ENCODE measurements at places on chromosomes 5 and 9.

DNA sequence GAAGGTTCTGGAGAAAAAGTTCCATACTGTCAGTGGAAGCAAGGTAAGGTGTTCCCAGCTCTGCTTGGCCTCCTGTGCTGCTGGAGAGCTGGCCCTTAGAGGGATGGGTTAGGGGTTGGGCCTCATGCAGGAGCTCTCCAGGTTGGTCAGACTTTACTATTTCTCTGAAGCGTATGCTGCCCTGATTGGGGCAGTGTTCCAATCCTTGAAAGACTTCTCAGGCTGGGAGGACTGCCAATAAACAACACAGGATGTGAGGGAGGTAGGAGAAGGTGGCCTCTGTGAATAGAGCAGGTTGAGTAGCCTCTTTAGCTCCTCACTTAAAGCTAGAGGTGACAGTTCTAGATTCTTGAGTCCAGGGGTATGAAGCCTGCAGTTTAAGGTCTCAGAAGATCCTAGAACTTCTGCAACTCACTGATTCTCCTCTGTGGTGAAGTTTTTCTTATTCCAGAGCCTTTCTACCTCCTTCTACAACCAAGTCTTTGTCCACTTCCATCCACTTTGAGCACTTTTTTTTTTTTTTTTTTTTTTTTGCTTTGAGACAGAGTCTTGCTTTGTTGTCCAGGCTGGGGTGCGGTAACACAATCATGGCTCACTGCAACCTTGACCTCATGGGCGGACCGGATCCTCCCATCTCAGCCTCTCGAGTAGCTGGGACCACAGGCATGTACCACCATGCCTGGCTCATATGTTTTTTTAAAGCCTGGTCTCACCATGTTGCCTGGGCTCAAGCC, 3.0 kb downstream of the HNRNPAB start:
- peaks cover 13% of the 10 kb centered on the region for H3K36me3 ChIP-seq
- H3K27me3 ChIP-seq = no peaks in the 10 kb centered on the region
- peak overlapping the region; percentile 82 for H3K27ac ChIP-seq
- peak overlapping the region; percentile 88 for H3K4me3 ChIP-seq

GRCh38 chr9:127013597-127013996, 99.0 kb downstream of the RALGPS1 start:
- H3K27ac ChIP-seq = peak overlapping the region; percentile 8
- peaks cover 13% of the 10 kb centered on the region for H3K4me1 ChIP-seq
- H3K36me3 ChIP-seq = peaks cover 3% of the 10 kb centered on the region
- no peak overlapping the region for H3K4me3 ChIP-seq
- DNase-seq = no peak
- no peaks in the 10 kb centered on the region for H3K27me3 ChIP-seq

DNA sequence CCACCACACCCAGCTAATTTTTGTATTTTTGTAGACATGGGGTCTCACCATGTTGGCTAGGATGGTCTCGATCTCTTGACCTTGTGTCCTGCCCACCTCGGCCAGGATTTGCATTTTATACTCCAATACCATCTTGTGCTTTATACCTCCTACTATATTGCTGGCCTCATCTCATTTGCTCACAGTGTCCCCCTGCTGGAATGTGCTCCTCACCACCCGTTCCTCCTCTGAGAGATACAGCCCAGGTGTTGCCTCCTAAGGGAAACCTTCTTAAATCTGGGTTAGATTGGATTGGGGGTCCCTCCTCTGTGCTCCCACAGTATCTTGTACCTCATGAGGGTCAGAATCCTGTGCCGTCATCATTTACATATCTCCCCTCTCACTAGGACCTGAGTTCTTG, 131.7 kb downstream of the PAPPA start:
- H3K27me3 ChIP-seq = peaks cover 27% of the 10 kb centered on the region
- no peak overlapping the region for H3K4me3 ChIP-seq
- peaks cover 2% of the 10 kb centered on the region for H3K36me3 ChIP-seq
- no peak overlapping the region for H3K27ac ChIP-seq
- no peaks in the 10 kb centered on the region for H3K4me1 ChIP-seq

DNA sequence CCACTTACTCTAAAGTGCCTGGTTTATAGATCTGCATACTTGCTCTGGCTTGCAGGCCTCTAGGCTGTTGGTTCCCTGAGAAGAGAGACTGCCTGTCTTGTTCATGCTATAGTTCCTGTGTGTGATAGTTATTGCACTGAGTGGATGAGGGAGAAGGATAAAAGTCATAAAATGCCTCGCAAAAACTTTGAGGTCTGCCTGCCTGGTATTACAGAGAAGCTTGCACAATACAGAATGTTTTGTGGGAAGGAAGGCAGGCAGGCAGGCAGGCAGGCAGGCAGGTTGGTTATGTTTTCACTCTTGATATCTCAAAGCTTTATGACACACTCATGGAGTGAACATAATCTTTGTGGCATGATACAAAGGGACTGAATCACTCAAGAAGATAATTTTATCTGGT, 287.1 kb downstream of the SLIT3 start:
- no peak overlapping the region for H3K27ac ChIP-seq
- H3K27me3 ChIP-seq = peaks cover 76% of the 10 kb centered on the region
- DNase-seq = no peak
- H3K4me1 ChIP-seq = no peaks in the 10 kb centered on the region

- H3K4me3 ChIP-seq = no peak overlapping the region
- no peaks in the 10 kb centered on the region for H3K4me1 ChIP-seq
- H3K27me3 ChIP-seq = peaks cover 9% of the 10 kb centered on the region
Measured at GRCh38 chr9:38357350-38358114, 35.0 kb upstream of the ALDH1B1 start.

- H3K27me3 ChIP-seq = no peaks in the 10 kb centered on the region
- peaks cover 17% of the 10 kb centered on the region for H3K4me1 ChIP-seq
- H3K27ac ChIP-seq = no peak overlapping the region
- no peak for DNase-seq
Measured at GRCh38 chr9:110128664-110129329, 79.2 kb downstream of the C9orf152 start.

Data from T-helper 17 cell (primary cell).